Hypothalamus (tissue), 51 donors: ENCODE measurements at places on chromosomes 5 and 9.

DNA sequence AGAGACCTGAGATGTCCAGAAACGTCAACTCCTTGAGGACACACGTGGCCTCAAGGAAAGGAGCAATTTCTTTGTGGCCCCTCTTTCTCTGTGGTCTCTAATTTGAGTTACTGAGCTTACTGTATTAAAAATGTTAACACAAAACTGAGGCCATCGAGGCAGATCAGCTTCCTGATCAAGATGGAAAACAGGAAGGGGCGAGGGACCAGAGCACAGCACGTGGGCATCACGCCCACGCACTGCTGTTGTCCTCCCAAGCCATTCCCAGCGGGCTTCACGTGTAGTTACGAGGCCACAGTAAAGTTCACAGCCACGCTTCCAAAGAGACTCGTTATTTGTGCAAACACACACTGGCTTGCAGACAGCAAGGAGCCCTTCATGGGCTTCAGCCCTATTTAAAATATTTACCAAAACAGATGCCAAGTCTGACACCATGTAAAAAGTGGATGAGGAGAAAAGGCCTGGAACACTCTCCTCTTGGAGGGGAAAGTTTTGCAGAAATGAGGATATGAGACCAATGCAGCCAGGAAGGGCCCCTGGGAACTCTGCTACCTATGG, 149.5 kb downstream of the ROR2 start:
- no peak for DNase-seq

DNA sequence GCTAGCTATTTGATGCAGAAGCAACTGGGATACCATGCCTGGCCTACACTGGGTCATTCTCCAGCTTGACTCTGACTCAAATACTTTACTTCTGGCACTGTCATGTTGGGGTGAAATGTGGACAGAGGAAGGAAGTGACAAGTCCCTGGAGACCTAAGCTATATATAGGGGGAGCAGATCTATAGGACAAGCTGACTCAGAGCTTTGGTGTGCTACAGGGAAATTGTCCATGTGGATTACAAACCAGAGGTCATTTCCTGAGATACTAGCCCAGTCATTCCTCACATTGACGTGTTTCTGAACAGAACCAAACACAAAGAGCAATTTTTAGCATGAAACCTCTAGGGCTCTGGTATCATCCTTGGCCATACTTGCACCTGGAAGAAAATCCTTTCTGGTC, 531.6 kb upstream of the CLINT1 start:
- DNase-seq = no peak

DNA sequence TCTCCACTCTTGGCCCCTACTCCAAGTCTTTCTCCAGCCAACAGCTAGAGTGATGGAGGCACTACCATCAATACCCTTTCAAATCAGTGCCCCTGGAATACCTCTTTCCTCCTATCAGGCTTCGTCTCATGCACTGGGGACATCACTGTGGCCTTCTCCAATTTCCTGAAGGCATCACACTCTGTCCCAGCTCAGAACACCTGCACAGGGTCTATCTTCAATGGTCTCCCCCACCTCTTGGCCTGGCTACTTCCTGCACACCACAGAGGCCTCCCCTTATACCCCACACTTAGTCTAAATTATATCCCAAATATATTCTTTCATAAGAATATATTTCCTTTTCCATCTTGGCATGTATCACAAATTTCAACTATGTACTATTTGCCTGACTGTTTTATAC, 34.5 kb downstream of the ECPAS start:
- no peak for DNase-seq

DNA sequence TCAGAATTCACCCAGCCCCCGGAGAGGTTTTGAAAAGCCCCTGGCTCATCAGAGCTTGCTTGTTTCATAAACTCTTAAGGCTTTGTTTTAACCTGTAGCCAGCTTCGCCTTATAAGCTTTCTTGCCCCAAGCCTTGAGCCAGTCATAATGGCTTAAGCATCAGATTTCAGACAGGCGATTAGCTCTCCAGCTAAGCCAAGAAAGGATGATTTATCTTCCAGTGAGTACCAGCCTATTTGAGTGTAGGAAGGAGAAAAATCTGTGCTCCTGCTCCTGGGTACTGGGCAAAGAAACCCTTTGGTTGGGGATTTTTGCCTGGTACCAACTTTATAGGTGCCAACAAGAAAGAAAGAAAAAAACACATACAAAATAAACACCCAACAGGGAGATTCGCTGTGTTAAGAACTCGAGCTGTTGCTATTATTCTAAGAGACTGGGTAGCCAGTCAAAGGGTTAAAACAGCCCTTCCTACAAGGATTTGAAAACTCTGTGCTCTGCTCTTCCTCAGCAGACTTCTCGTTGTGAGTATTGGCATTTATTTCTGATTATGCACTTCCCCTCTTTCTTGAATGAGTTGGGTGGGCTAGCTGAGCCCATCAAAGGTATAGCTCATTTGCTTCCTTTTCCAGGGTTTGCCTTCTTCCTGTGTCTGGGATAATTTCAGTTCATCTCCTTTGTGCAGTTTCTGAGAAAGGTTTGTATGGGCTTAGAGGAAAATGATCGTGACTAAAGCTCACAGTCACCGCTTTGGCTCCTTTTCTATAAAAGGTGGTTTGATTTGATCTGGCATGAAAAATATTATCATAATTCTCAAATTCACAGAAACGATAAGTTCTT, 157.2 kb upstream of the DMRT1 start:
- no peak for DNase-seq
